Activated gamma-delta T cell treated with anti-CD3 and anti-CD28 coated beads, Interleukin-2, amount 50 U/mL, for 16 hours (primary cell): ENCODE measurements at places on chromosomes 11 and 22.

DNA sequence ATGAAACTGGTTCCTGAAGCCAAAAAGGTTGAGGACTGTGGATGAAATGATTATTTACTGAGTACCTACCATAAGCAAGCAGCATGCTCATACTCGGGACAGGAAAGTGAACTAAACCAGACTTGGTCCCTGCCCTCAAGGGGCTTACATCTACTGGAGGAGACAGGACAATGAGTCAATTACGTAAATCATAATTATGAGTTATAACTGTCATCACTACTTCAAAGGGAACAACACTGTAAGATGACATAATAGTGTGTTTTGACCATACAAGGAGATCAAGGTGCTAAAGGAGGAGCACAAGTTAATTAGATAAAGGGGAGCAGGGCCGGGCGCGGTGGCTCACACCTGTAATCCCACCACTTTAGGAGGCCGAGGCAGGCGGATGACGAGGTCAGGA lies 2.5 kb downstream of the FAM227A start:
- no peak for DNase-seq

GRCh38 chr22:25419247-25420113 lies 145.0 kb upstream of the GRK3 start:
- no peak for DNase-seq

DNA sequence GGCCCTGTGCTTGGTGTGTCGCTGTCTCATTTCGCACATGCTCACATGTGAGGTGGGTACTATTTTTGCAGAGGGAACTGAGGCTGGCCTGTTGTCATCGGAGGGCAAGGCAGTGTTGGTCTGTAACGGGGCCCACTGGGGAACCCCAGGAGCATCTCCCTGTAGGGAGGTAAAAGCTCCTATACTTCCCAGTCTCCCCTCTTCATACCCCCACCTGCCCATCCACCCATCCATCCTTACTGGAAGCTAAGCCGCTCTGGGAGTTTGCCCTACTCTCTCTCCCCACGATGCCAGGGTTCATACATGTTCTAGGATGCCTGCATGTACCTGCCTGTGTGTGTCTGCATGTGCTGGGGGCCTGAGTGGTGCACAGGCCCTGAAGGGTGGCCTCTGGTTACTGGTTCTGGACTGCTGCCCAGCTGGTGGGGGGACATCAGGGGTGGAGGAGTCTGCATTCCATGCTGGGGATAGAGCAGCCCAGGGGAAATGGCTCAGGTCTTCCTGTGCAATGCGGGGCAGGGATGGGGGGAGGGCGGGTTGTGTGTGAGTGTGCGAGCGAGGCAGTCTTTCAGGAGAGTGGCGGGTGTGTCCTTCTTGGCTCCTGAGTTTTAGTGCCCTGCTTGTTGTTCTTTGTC lies 77.7 kb downstream of the PKNOX2 start:
- DNase-seq, result no peak

GRCh38 chr22:23180301-23180892 lies at the start of gene BCR:
Gene BCR (plus strand): TSS chr22:23180509. CDS start chr22:23180961, 452 bp downstream.
- DNase-seq, result no peak
